Osteocyte (in vitro differentiated cells): ENCODE measurements at places on chromosomes 16 and 17.

DNA sequence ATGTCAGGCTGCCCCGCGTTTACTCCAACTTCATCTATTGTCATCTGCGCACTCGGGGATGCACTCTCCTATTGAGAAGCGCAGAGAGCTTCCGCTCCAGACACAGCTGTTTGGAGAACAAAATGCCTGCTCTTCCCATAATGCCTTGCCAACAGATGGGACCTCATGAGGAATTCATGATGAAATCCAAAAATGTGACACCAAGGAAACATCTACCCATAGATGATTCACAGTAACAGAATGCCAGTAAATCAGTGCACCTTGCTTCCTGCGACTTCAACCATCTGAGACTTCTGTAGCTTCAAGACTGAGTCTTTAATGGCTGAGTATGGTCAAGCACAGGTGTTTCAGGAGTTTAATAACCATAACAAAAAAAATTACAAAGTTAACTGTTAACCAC is 1144.9 kb upstream of the GOT2 start:
- no peak for DNase-seq

DNA sequence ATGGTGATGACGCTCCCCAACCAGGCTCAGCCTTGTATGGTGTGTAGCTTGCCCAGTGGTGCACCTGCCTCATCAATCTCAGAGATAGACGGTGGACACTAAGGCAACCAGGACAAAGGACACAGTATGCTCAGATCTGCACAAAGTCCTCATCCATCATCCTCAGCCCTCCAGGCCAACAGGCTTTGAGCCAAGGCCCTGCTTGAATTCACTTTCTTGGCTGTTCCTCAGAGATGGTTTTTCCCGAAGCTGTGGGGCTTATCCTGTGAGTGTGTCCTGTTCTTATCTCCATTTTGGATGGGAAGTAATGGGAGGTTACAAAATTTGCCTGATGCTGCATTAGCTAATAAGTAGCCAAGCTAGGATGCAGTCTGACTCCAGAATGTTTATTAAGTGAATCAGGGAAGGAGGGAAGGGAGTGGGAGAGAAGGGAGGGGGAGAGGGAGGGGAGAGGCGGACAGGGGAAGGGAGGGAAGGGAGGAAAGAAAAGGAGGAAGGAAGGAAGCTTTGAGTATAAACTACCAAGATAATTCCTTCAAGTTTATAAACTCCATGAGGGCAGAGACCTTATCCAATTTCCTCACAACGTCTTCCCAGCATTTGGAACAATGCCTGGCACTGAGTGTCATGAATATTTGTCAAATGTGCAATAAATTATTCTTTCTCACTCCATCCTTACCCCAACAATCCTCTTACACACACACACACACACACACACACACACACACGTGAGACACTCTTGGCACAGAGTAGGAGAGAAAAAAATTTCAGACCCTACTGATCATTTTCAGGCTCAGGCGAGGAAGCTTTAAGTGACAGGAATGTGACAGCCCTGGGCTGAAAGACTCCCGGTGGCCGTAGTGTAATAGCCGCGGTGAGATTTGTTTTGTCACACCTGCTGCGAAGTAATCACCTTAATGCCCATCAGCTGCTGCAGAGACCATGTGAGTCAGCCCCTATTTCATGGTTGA is 84.3 kb downstream of the BMERB1 start:
- DNase-seq: no peak

DNA sequence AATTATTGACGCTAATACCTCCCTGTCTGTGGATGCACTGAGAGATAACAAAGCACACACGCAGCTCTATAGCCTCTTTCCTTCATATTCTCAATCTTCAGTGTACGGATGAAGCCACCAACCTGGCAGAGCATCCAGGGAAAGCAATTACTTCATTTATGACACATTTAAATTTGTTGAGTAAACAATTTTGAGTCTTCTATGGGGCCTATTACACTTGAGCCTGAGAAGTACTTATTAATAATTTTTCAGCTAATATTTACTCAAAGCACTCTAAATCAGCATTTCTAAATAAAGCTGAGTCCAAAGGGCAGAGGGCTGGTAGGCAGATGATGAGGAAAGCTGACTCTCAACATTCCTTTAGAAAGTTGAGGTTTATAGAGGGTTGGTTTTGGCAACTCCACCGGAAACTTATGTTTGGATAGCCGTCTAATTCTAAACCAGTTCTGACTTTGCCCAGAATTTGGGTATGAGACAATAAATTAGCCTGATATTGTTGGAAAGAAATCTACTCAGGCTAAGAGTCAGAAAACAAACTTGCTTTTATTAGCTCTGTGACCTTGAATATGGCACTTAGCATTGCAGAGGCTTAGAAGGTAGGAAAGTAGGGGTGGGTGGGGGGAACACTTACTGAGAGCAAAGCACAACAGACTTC is 643.5 kb downstream of the CDH11 start:
- no peak for DNase-seq

- DNase-seq: no peak
These were observed 43.2 kb downstream of the AXIN2 start for GRCh38 chr17:65518256-65518655.

DNA sequence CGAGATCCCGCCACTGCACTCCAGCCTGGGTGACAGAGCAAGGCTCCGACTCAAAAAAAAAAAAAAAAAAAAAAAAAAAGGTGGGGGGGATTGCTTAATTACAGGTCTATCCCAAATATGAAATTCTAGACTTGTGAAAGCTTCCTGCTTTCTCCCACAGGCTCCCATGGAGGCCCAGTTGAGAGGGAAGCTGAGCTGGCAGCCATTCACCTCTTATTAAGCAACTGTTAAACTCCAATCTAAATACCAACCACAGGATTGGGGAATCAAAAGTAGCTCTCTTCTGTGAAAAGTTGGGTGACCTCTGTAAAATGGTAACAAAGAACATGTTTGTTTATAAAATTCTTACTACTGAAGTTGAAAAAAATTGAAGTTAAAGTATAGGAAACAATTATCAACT is 45.8 kb upstream of the STAC2 start:
- no peak for DNase-seq

- DNase-seq: no peak
These were observed 86.4 kb upstream of the MYOCD start for GRCh38 chr17:12579288-12579687.

DNA sequence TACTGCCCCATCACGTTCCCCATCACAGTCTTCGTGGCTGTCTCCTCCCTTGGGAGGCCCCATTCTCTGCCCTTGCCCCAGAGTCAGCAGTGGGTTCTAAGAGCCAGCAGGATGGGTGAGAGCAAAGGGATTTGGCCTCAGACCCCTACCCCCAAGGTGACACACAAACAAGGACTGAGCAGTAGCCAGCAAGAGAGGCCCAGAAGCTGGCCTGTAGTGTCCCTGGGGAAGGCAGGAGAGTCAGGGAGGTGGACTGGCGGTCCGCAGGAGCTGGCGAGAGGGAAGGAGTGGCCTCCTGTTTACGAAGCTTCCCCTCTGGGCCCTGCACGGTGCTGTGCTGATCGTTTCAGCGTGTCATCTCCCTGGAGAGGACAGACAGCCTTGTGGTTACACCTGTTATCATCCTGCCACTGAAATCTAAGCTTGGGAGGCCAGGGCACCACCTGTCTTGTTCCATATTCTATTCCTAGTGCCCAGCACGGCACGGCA is 8.4 kb downstream of the WDR81 start:
- no peak for DNase-seq

DNA sequence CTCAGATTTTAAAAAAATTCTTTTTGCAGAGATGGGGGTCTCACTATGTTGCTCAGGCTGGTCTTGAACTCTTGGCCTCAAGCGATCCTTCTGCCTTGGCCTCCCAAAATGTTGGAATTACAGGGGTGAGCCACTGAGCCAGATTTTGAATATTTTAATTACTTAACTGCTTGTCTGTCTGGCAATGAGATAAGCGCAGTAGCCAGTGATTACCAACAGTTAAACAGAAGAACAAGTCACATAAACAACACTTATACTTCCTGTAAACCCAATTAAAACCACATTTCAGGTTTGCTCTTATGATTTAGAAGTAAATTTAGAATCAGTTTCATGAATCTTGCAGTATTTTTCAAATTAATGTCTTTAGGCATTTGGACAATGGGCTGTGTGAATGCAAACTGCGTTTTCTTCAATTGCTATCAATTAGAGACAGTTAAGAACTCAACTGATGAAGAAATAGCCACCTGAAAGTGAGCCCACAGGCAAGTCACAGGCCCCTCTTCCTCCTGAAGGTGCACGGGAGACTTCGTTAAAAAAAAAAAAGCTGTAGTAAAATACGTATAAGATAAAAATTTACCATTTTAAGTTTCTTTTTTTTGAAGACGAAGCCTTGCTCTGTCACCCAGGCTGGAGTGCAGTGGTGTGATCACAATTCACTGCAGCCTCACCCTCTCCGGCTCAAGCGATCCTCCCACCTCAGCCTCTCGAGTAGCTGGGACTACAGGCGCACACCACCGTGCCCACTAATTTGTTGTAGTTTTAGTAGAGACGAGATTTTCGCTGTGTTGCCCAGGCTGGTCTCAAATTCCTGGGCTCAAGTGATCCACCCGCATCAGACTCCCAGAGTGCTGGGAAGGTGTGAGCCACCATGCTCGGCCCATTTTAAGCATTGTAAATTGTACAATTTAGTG is 73.0 kb downstream of the PITPNC1 start:
- no peak for DNase-seq

DNA sequence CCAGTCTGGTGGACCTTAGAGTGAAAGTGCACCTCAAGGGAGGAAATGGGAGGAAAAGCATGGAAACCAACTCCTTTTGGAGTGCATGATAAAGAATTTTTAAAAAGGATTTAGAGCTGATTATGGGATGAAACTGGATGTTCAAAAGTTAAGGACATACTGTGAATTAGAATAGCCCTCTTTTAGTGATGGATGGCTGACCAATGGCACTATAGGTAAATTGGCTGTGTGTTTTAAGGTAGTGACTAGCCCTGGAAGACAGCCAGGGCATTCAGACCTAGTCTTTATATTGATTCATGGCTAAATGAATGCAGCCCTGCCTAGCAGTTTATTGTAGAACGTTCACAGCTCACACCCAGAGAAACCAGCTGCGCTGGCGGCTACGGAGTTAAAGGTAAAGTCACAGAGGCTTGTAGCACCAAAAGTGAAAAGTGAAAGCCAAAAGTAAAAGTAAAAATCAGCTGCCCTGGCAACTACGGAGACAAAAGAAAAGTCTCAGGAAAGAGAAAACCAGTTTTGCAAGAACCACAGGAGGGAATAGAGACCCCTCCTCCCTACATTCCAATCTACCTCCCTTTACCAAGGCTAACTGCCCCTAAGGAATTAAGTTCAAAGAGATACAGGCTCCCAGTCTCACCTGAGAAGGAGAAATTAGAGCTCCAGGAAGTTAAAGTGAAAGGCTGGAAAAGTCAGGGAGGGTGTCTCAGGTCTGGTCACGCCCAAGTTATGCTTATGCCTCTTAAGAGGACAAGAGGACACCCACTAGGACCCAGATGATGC is 21.8 kb downstream of the ACSM1 start:
- DNase-seq: no peak

- DNase-seq: peak; percentile 90
These were observed 10.2 kb downstream of the LASP1 start for GRCh38 chr17:38879878-38880665.

- DNase-seq: no peak
These were observed 43.1 kb downstream of the MRM3 start for GRCh38 chr17:825216-825615.

DNA sequence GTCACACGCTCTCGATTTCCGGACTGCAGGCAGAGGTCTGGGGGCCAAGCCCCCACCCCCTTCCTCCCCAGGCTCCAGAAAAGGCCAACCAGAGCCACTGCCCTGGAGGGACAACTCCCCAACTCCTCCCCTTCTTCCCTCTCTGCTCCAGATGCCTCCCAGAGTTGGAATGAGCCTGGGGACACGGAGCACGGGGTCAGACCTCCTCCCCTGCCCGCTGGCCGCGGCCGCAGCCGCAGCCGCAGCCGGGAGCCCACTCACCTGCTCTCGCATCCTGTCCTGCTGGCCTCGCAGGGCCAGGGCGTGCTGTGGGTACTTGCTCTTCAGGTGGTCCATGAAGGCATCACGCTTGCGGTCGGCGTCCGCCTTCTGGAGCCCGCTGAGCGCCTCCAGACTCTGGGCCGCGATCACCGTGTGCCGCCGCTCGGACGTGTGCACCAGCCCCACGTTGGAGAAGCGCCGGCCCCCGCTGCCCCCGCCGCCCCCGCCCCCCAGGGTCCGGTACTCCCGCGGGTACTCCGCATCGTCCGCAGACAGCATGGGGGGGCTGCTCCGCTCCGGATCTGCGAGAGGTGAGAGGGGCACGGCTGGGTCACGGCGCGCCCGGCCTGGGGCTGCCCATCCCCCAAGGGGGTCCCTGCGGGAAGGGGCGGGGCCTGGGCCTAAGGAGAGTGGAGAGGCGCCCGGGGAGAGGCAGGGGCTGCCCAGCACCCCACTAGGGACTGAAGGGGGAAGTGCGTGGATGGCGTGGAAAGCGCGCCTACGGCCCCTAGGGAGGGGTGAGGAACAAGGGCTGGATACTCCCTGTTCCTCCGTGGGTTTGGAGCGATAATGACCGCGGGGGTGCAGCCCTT is 27.3 kb downstream of the SRCIN1 start:
- no peak for DNase-seq

DNA sequence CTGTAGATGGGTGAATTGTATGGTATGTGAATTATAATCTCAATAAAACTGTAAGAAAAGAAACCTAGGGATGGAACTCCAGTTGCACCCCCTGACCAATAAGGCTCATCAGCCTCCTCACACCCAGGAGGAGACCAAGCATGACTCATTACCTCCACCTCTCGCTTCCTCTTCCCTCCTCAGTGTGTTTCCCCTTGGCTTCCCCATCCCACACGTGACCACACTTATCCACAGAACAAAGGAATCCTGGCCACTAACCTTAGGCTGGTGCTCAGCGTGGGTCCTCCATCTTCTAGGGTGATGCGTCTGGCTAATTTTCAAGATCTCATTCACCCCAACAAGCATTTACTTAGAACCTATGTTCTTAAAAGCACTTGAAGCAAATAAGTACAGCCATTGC is 36.2 kb upstream of the MAP3K14 start:
- DNase-seq: no peak

- DNase-seq: no peak
These were observed 7.5 kb downstream of the SLC5A11 start for GRCh38 chr16:24853169-24853824.

- DNase-seq: no peak
These were observed 644 bp upstream of the RHOT1 start for GRCh38 chr17:32141679-32142037.

- DNase-seq: no peak
These were observed 774 bp downstream of the ENGASE start for GRCh38 chr17:79075446-79075750.
